ENCODE measurements at places on chromosomes 3 and 15. TPM values are rescaled to one million over a fixed set of nuclear protein-coding genes. Genes with fewer than 3 reads are reported as not detected.

PP2D1 gene
- not detected for total RNA-seq

GOLGA8T gene
- total RNA-seq: 0.61 TPM

PIK3R4 gene
- total RNA-seq: 13.9 TPM

PDCD7 gene
- 26.3 TPM for total RNA-seq

MORC1 gene
- total RNA-seq: not detected
